Stimulated activated effector memory CD8-positive, alpha-beta T cell treated with anti-CD3 and anti-CD28 coated beads, Interleukin-12 subunit alpha, Interleukin-12 subunit beta, amount 100 ng/mL, for 72 hours (primary cell): ENCODE measurements at places on chromosomes 4 and X.

DNA sequence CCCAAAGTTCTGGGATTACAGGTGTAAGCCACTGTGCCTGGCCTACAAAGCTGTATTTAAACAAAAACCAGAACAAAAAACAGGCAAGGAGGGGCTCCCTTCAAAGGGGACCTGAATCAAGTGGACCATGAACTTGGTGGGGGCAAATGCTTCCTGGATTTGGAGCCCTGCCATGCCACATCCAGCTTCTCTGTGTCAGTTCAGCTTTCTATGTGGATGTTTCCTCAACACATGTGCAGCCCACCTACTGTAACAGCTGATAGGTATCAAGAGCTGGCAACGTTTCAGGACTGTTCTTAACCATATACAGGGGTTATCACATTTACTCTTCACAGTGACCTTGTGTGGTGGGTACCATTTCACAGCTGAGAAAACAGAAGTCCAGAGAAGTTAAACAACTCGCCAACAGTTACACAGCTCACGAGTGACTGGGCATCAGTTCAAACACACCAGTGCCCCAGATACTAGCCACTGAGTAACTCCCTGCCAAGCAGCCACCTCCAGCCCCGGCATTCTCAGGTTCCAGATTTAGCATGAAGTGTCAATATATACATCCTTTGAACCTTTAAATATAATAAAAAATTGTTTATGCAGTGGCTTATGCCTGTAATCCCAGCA lies 7.5 kb downstream of the GPR143 start:
- DNase-seq = no peak

DNA sequence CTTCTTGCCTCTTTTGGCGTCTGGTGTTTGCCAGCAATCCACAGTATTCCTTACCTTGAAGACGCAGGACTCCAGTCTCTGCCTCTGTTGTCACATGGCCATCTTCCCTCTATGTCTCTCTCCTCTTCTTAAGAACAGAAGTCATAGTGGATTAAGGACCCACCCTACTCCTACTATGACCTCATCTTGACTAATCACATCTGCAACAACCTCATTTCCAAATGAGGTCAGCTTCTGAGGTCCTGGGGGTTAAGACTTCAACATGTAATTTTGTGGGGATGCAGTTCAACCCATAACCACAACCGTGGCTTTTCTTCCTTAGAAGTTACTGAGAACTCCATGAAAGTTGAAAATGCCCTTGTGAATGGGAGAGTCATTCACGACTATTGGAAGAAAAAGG lies 23.3 kb downstream of the TLR8 start:
- no peak for DNase-seq

DNA sequence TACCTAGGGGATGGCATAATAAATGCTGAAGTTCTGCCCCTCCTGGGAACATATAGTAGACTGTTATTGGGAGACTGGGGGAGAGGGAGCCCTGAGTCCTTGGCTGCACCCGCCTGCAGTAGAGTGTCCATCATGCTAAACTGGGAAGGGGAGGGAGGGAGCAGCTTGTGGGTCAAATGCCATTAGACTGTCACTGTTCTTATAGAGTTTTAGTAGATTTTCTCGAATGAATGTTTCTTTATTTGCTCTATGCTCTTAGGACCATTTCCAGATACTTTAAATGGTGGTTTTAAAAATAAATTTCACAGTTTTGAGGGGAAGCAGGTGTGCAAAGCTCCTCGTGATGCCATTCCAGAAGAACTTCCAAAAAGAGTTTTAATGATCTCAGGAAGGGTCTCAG lies 111.6 kb upstream of the USP9X start:
- DNase-seq = no peak

GRCh38 chr4:26178854-26179253 lies 142.0 kb upstream of the RBPJ start:
- DNase-seq = no peak

GRCh38 chrX:105328773-105329172 lies 108.3 kb upstream of the TEX13A start:
- no peak for DNase-seq

DNA sequence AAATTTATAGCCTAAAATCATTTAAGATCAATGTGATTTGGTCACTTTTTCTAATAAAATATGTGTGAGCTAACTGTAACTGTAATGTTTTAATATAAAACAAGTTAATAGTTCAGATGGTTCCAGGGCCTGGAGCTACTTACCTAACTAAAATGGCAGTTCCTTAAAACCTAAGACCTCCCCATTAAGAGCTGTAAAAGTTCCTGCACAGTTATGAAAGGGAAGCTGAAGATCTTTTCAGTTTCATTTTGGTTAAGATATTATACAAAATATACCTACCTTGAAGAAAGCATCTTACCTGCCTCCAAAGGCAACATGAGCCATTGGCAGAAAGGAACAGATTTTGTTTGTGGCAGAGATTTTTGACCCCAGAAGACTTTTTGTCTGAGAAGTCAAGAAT lies 30.1 kb downstream of the HPF1 start:
- DNase-seq = no peak

GRCh38 chr4:10917566-10917965 lies 233.0 kb upstream of the CLNK start:
- no peak for DNase-seq

GRCh38 chr4:77910676-77911075 lies 48.0 kb downstream of the MRPL1 start:
- DNase-seq = no peak

GRCh38 chr4:172356016-172356415 lies 542.8 kb downstream of the GALNTL6 start:
- no peak for DNase-seq
